ENCODE measurements at places on chromosomes 3 and 15.

DNA sequence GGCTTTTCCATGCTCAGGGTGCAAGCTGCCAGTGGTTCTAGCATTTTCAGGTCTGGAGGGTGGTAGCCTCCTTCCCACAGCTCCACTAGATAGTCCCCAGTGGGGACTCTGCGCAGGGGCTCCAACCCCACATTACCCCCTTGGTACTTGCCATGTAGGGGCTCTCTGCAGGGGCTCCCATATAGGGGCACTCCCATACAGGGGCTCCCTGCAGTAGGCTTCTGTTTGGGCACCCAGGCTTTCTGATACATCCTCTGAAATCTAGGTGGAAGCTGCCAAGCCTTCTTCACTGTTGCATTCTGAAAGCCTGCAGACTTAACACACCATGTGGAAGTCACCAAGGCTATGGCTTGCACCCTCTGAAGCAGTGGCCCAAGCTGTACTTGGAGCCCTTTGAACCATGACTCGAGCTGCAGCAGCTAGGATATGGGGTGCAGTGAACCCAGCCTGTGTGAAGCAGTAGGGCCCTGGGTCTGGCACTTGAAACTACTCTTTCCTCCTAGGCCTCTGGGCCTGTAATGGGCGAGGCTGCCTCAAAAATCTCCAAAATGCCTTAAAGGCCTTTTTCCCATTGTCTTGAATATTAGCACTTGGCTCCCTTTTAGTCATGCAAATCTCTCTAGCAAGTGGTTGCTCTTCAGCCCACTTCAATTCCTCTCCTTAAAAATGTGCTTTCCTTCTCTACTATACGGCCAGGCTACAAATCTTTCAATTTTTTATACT, 96.4 kb downstream of the TPRA1 start:
- no peak for DNase-seq

DNA sequence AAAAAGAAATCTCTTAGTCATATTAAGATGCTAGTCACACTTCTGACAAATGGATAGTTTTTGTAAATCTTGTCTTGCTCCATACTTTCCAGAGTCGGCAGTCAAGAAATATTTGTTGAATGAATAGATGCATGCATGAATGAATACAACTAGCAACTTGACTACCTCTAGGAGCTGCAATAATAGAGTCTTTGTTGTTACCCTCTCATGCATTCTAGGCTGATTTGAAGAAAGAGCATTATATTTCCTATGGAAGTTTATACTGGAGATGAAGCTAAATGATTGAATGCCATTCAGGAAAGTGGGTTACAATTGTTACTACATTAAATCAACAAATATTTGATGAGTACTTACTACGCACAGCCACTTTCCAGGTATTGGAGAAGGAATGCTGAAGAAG, 18.1 kb upstream of the TRAT1 start:
- no peak for DNase-seq

- no peak for DNase-seq
Measured at GRCh38 chr3:50630394-50630793, 13.4 kb downstream of the MAPKAPK3 start.

DNA sequence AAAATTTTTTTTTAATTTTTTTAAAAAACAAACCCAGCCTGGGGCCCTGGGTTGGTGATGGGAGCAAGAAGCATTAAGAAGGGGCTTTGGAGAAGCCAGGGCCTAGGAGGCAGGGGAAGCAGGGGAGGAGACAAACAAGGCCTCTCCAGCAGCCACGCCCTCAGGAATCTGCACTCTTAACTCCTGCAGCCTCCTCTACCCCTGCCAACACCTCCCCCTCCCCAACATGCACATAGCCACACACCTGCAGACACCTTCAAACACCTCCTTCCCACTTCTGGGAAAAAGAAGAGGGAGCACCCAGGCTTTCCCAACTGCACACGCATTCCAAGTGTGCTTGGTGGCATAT, 2.7 kb upstream of the DCAF1 start:
- DNase-seq, result no peak

DNA sequence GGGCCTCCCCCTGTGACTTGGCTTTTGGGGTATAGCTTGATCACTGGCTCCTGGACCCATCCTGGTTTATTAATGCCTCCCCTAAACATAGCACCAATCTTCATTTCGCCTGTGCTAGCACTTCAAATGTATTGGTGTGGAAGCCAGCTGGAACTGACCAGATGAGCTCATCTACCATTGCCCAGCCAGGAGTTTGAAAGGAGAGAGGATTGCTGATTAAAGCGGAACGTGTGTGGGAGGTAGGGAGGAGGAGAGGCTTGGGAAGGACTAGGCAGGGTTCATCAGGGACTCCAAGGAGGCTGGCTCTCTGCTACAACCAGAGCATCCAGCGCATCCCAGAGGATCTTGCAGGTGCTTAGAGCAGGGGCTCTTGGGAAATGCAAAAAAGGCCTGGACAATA, 34.4 kb upstream of the TLE3 start:
- DNase-seq, result no peak

DNA sequence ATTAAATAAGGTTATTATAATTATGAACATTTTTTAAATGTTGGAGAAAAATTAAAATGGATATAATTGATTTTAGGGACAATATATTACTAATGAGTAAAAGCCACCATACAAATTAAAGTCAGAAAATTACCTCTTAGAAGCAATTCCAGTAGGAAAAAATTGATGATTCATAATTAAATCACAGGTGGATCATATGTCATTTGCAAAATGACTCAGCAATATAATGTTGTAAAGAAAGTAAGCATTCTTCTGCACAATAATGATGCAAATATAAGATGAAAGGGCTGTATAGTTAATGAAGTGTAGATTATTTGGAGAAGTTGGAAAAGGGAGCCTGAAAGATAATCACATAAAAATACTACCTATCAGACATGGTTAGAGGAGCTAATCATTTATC, 25.8 kb downstream of the ZPLD1 start:
- DNase-seq, result no peak

DNA sequence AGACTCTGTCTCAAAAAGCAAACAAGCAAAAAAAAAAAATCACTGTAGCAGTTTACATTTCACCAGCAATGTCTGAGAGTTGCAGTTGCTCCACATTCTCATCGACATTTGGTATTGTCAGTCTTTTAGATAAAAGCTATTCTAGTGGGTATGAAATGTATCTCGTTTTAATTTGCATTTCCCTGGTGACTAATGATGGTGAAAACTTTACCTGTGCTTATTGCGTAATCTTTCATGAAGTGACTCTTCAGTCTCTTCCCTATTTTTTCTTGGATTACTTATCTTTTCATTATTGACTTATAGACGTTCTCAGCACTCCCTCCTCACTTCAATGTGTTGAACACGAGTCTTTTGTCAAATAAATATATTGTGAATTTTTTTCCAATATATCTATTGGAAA, 37.2 kb upstream of the CLSTN2 start:
- DNase-seq, result no peak

GRCh38 chr3:87771337-87772192, 287.2 kb downstream of the CGGBP1 start:
- DNase-seq, result no peak

DNA sequence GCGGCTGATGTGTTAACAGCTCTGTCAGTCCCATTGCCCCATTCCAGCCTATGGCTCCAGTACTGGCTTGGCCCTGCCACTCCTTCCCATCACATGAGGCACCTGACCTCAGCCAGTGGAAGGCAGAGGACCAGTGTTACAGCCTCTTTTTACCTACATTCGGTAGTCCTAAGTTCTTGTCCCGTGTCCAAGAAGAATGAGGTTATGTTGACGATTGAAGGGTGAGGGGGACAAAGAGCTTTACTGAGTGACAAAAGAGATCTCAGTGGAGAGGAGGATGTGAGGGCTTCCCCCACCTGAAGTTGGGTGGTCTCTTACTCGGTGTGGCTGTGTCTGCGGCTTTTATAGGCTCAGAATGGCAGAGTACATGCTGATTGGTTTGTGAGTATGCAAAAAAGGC, 7.3 kb upstream of the MPI start:
- no peak for DNase-seq

GRCh38 chr3:118705487-118706219, 329.0 kb downstream of the IGSF11 start:
- DNase-seq, result no peak

DNA sequence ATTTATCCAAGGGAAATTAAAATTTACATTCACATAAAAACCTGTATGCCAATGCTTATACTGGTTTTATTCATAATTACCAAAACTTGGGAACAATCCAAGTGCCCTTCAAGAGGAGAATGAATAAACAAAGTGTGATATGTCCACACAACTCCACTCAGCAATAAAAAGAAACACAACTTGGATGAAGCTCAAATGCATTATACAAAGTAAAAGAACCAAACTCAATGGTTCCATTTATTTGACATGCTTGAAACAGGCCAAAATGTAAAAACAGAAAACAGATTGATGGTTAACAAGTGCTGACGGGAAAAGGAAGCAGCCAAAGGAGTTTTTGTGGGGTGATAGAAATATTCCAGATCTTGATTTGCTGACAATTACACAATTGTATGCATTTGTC, 23.5 kb downstream of the OCA2 start:
- DNase-seq, result no peak

DNA sequence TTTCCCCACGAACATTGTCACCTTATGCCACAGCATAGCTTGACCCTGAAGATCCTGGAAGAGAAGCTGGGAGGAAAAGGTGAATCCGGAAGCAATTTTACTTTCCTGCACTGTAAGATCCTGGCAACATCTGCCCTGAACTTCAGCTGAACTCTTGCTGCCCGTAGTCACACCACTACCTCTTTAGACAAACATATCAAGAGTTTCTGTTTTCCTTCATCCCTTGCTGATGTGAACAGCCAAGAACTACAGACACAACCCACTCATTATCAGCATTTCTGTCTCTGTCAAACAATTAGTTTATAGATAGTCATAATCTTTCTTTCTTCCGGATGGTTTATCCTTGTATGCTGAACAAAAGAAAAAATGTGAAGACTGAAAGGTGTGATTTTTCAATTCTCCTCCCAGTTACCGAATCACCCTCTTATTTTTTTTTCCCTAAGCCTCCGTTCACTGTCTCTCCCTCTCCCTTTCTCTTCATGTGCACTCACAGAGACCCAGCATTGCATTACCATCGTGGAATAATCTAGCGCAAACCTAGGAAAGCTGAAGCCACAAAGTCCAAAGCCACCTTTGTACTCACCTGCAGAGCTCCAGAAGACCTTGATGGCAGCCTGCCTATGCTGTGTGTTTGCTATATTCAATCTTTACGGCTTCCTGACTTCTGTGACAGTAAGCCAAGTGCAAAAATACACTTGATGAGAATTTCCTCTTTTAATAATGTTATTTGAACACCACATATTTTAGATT, 229.2 kb downstream of the CDIN1 start:
- DNase-seq, result no peak

GRCh38 chr15:40870716-40871115, 3.3 kb downstream of the RHOV start:
- DNase-seq, result no peak

- no peak for DNase-seq
Measured at GRCh38 chr15:28103831-28104230, 4.7 kb upstream of the OCA2 start.

DNA sequence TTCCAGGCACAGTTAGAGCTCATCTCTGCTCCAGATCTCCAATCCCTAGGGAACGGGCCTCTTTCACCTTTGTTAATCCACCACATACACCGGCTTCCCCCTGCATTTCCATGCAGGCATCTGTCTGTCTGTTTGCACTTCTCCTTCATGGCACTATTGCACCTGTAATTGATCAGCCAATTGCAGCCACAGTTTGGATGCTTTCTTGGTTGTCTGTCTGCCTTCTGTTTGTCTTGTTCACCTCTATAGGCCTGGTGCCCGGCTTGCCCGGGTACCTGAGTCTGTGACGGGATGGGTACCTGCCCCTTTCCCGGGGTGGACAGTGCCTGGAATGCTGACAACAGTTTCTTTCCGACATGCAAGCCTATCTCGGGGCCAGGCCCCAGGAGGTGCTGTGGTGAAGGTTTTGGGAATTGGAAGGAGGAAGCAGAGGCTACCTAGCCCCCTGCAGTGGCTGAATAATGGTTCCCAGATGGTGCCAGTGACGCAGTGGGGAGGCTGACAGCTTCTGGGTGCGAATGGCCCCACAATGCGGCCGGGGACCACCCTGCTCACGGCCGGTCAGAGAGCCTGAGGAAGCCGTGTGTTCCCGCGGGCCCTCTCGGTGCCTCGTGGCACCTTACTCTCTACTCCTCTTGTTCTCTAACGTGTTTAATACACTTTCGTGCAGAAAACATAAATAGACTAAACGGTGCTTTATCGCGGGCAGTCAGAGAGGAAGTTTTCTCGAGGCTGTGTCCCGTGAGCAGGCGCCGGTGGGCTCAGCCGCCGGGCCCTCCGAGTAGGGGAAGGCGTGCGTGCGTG, 31.3 kb upstream of the RAB6B start:
- no peak for DNase-seq

GRCh38 chr15:40050788-40051470, 11.9 kb upstream of the SRP14 start:
- DNase-seq, result no peak

DNA sequence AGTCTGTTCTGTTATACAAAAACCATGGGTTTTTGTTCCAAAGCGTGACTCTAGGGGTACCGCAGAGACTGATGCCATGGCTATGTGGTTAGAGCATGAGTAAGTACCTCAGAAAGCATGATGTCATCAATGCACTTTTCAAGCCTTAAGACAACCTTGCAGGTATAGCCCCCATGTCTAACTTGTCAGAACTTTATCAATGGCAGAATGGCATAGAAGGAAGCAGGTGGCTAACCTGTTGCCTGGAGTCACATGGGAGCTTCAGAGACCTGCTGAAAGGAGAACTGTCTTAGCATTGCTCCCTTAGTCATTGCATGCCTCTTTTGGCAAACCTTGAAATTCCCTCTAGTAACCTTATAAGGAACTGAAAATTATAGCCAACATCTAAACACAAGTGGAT, 52.5 kb downstream of the EOMES start:
- no peak for DNase-seq

GRCh38 chr15:54789376-54789775, 407.4 kb downstream of the RSL24D1 start:
- no peak for DNase-seq

- DNase-seq, result no peak
Measured at GRCh38 chr3:123869165-123869564, 15.0 kb downstream of the MYLK start.

DNA sequence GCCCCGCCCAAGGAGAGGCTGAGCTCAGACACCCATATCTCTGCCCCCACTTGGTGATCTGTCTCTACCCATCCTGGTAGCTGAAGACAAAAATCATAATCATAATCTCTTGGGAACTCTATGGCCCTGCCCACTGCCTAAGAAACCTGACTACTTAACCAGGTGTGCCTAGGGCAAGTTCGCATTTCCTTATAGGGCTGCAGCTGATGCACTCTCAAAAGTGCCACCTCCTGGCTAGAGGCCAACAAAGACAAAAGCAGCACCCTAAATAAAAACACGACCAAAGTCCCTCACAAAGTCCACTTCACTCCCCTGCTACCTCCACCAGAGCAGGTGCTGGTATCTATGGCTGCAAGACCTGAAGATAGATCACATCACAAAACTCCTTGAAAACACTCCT, 250.4 kb upstream of the SLITRK3 start:
- DNase-seq, result no peak
